ENCODE measurements at places on chromosomes 2 and 18.
A peak's percentile ranks its signal among the peaks of the same experiment; 100 is the strongest.

- no peaks in the 10 kb centered on the region for H3K4me1 ChIP-seq
- H3K27me3 ChIP-seq: no peaks in the 10 kb centered on the region
- H3K27ac ChIP-seq: no peak overlapping the region
- DNase-seq: no peak
- no peak overlapping the region for H3K4me3 ChIP-seq
These were observed 603.4 kb downstream of the DSC3 start for GRCh38 chr18:30439174-30439573.

DNA sequence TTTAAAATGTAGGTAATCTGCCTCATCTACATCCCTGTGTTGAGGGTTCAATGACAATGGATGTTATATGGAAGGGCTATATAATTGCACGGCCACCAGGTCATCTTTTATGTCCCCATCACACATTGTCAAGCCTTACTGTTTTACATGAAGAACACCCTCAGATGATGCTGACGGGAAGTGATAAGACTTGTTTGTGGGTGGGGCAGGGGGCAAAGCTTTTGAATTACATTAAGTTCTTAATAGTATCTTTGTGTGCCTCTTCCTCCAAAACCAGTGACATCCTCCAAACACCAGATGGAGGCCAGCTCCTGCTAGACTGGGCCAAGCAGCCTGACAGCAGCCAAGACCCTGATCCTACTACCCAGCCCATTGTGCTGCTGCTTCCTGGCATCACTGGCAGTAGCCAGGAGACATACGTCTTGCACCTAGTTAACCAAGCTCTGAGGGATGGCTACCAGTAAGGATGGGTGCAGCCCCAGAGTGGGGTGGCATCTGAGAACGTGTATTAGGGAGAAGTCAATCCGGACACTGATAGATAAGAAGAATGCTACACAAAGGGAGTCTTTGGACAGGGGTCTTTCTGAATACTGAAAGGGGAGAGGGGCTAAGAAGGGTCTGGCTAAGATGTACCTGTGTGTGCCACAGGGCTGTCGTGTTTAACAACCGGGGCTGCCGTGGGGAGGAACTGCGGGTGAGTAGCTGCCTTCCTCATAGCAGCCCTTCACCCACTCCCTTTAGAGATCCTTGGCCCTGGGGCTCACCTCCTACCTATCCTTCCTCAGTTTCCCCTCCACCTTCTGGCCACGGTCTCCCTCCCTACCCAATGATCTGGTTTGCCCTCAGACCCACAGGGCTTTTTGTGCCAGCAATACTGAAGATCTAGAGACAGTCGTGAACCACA is 5.3 kb downstream of the ABHD1 start:
- peaks cover 10% of the 10 kb centered on the region for H3K4me1 ChIP-seq
- no peaks in the 10 kb centered on the region for H3K27me3 ChIP-seq
- no peak overlapping the region for H3K4me3 ChIP-seq
- no peak for DNase-seq

- peak overlapping the region; percentile 37 for H3K27ac ChIP-seq
- no peak overlapping the region for H3K4me3 ChIP-seq
- H3K27me3 ChIP-seq: no peaks in the 10 kb centered on the region
- peaks cover 22% of the 10 kb centered on the region for H3K4me1 ChIP-seq
These were observed 67.0 kb downstream of the FEZ2 start for GRCh38 chr2:36530983-36531354.

DNA sequence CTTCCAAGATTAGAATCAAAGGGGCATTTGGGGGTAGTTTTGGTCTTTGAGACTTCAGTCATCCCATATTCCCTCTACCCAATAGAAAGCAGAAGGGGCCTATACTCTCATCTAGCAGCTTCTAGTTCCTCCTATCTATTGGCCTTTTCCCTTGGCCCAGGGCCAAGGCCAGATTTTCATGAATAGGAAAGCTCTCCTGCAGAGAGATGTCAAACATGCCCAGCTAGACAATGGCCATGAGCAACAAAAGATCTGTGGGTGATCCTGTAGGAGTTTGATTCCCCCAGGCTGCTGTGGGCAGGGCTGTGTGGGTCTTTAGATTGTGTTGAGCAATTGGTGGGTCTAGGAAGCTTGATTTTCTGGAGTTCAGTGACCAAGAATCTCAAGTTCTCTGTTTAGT is 2.9 kb upstream of the ADCYAP1 start:
- no peak for DNase-seq
- no peak overlapping the region for H3K27ac ChIP-seq
- H3K27me3 ChIP-seq: peaks cover 59% of the 10 kb centered on the region

GRCh38 chr2:216827073-216827720 is 32.7 kb downstream of the TNP1 start:
- no peak overlapping the region for H3K4me3 ChIP-seq
- H3K4me1 ChIP-seq: no peaks in the 10 kb centered on the region
- H3K27ac ChIP-seq: no peak overlapping the region

- no peaks in the 10 kb centered on the region for H3K4me1 ChIP-seq
- no peak overlapping the region for H3K27ac ChIP-seq
- DNase-seq: no peak
- no peaks in the 10 kb centered on the region for H3K36me3 ChIP-seq
- no peaks in the 10 kb centered on the region for H3K27me3 ChIP-seq
These were observed 19.2 kb downstream of the TMEM185B start for GRCh38 chr2:120204022-120204405.

- no peaks in the 10 kb centered on the region for H3K36me3 ChIP-seq
- H3K27me3 ChIP-seq: no peaks in the 10 kb centered on the region
- H3K4me3 ChIP-seq: no peak overlapping the region
- H3K27ac ChIP-seq: no peak overlapping the region
- no peaks in the 10 kb centered on the region for H3K4me1 ChIP-seq
These were observed 15.0 kb upstream of the KLF7 start for GRCh38 chr2:207180741-207181140.

DNA sequence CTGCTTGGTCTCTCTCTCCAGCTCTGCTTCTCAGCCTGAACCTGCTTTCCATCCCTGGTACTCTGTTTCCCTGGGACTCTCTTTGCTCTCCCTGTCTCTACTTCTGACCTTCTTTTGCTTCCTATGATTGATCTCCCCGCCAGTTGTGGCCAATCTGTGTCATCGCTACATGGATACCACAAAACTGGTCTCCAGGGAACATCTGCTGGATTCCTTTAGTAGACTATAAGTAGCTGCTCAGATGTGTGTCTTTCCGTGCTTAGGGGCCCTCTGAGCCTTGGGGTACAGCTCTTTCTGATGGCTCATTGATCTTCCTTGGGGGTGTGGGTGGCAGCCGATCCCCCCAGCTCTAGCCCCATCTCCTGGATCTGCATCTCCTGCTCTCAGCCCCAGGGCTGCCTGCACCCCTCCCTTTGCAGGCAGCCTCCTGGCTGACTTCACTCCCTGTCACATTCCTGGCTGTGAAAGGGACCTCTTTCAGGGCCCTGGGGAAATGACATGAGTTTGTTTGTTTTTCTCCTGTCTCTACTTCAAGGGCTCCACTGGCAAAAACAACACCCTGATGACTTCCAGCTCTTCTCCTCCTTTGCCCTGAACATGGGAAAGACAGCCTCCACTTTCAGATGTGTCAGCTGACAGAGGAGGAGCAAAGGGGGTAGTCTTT is 333.7 kb downstream of the CYP26B1 start:
- DNase-seq: no peak
- H3K27me3 ChIP-seq: no peaks in the 10 kb centered on the region
- H3K4me3 ChIP-seq: no peak overlapping the region
- H3K36me3 ChIP-seq: no peaks in the 10 kb centered on the region
- no peaks in the 10 kb centered on the region for H3K4me1 ChIP-seq
- H3K27ac ChIP-seq: no peak overlapping the region

DNA sequence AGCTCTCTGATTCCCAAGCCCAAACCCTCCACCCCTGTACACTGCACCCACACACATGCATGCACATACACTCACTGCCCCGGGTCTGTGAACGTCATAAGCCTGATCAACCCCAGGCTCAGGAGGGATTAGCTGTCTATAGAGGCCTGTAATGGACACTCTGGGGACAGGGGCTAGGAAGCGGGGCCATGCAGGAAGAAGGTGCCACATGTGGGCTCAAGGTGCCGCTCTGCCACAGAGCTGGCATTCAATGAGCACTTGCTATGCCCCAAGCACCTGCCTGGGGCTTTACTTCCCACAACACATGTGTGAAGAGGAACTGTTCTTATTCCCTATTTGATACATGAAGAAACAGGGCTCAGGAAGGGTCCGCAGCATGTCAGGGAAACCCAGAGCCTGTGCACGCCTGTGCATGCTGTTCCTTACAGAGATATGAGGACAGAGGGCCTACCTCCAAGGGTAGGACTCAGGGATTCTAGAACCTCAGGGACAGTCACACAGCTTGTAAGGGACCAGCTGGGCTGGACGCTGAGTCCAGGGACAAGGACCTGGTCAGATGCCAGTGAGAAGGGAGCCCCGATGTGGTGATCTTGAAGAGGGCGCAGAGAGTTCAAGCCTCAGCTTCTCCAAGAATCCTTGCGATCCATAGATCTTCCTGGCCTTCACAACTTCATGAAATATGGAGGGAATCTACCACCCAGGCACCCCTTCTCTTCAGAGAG is 5.0 kb downstream of the BIN1 start:
- no peaks in the 10 kb centered on the region for H3K27me3 ChIP-seq
- H3K4me1 ChIP-seq: peaks cover 49% of the 10 kb centered on the region
- no peaks in the 10 kb centered on the region for H3K36me3 ChIP-seq
- H3K27ac ChIP-seq: peak overlapping the region; percentile 93
- no peak overlapping the region for H3K4me3 ChIP-seq

DNA sequence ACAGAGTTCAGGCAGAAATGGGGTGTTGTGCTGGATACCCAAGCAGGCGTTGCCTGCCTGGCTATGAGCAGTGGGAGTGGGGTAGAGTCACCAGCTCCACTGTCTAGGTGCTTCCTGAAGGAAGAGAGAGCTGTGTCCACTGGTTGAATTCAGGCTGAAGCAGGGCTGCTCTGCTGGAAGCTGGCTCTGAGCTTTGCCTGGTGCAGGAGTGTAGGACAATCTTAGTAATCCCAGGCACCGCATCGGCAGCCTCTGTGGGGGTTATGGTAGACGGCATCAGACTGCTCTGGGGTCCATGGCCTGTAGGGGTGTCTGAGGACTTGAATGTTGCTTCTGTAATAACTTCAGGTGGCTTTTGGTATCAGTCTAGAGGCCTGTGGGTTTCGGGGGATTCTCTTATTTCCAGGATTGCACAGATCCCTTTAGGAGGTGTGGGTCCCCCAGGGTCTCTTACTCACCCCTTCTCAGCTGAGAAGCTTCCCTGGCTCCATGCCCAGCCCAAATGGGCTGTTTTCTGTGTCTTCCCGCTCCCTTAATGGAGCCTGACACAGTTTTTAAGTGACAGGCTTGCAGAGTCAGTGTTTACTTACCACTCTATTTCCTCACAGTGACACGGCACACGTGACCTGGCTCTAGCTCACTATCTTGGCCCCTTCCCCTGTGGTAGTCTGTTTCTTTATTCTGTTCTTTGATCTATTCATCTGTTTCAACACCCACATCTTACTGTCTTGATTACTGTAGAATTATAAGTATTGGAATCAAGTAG is 644.3 kb downstream of the CBLN2 start:
- no peaks in the 10 kb centered on the region for H3K36me3 ChIP-seq
- no peaks in the 10 kb centered on the region for H3K4me1 ChIP-seq
- H3K27ac ChIP-seq: no peak overlapping the region
- H3K4me3 ChIP-seq: no peak overlapping the region
- no peak for DNase-seq
- H3K27me3 ChIP-seq: no peaks in the 10 kb centered on the region
